ENCODE measurements at places on chromosomes 12 and 14. TPM values are rescaled to one million over a fixed set of nuclear protein-coding genes. Genes with fewer than 3 reads are reported as not detected.

DNA sequence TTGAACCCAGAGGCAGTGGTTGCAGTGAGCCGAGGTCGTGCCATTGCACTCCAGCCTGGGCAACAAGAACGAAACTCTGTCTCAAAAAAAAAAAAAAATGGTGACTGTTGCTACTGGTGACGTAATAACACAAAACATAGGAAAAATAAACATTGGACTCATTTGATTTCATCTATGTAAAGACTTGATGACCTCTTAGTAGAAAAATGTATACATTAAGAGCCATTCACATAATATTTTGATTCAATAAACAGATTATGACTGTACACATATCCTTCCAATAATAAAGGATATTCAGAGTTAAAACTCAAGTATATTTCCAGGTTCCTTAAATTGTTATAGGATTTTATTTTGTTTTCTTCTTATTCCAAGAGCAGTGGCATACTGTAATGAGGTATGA lies 65.7 kb upstream of the AEBP2 start:
- DNase-seq: no peak

GRCh38 chr12:65885312-65885711 lies 61.0 kb downstream of the HMGA2 start:
- DNase-seq: no peak

- DNase-seq: no peak
These were observed 57.3 kb upstream of the CEP83 start for GRCh38 chr12:94516985-94517384.

The KERA gene
- not detected for total RNA-seq

The ACOT6 gene
- not detected for total RNA-seq

The TCL1B gene
- total RNA-seq: not detected

The DPY19L2 gene
- total RNA-seq: 15.9 TPM

The L3HYPDH gene
- total RNA-seq: 55.5 TPM

The JPH4 gene
- total RNA-seq: 0.27 TPM

The EML5 gene
- total RNA-seq: 0.54 TPM
